Germinal center (tissue), 1 donor: ENCODE measurements at places on chromosomes 7 and 10.

DNA sequence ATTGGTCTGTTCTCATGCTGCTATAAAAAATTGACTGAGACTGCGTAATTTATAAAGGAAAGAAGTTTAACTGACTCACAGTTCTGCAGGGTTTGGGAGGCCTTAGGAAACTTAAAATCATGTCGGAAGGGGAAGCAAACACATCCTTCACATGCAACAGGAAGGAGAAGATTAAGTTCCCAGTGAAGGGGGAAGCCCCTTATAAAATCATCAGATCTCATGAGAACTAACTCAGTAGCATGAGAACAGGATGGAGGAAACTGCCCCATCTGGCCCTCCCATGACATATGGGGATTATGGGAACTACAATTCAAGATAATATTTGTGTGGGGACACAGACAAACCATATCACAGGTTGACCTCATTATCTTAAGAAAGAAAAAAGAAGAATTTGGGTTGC, 134.5 kb downstream of the PPP1R3A start:
- no peak for DNase-seq

- DNase-seq: no peak
Measured at GRCh38 chr7:137886746-137887145, 40.0 kb upstream of the DGKI start.

DNA sequence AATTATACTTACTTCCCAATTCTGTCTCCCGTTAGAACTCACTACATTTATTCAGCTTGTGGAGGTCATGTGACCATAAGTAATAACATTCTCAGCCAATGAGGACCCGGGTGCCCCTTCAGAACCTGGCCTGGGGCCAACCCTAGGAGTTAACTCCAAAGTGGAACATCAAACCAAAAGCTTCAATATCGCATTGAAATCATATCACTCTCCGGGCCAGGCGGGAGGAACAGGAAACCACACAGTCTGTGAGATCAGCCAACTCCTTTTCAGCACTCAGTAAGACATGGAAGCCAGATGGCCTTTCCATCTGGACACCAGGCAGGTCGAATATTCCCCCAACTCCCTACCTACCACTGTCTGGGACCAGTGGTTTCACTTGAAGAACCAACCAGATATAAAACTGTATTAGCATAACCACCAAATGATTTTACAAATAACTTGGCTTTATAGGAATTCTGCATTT, 5.5 kb downstream of the CREB3L2 start:
- no peak for DNase-seq

DNA sequence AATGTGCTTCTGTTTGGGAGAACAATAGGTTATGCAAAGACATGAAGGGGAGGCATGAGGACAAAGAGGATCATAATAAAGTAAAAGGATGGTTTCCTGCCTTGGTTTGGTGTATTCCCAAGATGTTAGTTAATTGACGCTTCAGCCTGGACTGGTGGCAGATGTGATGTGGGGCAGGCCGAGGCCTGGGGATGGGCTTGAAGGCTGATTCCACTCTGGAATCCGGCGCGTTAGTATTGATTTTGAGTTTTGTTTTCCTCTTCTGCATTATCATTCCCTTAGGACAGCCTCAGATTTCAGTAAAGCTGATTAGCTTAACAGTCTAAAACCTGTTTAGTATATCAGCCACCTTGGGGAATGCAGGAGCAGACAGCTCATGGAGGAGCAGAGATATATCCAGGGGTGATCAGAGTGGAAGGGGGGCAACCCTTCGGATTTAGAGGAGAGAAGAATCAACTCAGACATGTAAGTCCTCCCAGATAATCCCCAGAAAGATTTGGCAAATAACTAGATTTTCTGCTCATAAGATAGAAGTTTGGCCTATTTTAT, 159.8 kb upstream of the MTPN start:
- DNase-seq: no peak

DNA sequence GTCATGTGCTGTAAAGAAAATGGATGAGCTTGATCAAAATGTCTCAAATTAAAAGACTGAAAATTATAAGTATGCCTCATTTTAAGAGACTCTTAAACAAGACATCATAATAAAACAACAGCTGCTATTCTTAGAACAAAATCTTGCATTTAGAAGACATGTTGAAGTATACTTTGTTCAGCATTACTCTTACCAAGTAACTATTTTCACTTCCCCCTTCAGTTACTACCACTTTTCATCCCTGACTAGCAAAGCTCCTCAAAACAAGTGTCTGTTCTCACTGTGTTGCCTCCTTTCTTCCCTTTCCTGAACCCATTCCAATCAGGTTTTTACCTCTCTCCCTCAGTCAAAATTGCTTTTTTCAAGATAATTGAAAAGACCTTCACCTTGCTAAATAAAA, 31.6 kb downstream of the ELAPOR2 start:
- peak; percentile 7 for DNase-seq

GRCh38 chr10:55631071-55631654, 729.9 kb downstream of the ZWINT start:
- DNase-seq: peak; percentile 8

GRCh38 chr7:1781369-1781768, 111.3 kb downstream of the ELFN1 start:
- DNase-seq: no peak

DNA sequence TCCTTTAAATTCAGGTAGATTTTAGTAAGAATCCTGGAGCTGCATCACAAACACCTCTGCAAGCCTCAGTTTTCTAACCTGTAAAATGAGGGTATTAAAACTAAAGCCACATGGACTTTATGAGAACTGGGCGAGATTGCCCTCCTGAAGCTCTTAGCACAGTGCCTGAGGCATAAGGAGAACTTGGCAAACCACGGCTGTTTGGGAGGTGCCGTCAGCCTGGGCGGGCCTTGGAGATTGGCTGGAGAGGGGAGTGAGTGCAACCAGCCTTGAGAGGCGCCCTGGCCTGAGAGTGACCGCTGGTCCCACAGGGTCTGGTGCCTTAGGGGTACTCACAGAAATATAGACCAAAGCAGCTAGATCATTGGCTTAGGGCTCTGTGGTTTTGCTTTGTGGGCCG, 5.4 kb upstream of the TNS3 start:
- no peak for DNase-seq
